ENCODE measurements at places on chromosomes 16 and 17.
A peak's percentile ranks its signal among the peaks of the same experiment; 100 is the strongest.

DNA sequence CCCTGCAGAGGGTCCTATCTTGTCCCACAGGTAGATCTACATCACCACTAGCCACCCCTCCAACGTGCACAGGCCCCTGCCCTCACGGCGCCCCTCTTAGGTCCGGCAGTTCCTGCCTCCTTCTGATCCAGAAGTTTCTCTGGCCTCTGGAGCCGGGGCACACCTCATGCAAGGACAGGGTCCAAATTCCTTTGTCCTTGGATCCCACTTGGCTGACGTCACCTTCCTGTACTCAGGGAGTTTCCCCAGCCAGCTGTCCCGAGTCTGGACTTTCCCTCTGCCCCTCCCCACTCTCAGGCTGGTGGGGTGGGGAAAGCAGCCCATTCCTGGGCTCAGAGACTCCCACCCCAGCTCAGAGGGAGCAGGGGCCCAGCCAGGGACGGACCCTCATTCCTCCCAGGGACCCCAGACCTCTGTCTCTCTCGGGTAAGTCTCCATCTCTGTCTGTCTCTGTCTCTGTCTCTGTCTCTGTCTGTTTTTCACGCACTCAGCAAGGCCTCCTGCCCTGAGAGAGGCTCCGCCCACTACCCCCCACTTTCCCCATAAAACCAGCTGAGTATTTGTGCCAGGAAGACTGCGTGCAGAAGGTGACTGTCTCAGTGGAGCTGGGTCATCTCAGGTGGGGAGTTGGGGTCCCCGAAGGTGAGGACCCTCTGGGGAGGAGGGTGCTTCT lies at the start of gene IL32:
TSS of gene IL32 (plus strand) at position 572 of the 673 bp plus-strand sequence. CDS start 172 bp downstream, outside the sequence.
- no peak for DNase-seq

DNA sequence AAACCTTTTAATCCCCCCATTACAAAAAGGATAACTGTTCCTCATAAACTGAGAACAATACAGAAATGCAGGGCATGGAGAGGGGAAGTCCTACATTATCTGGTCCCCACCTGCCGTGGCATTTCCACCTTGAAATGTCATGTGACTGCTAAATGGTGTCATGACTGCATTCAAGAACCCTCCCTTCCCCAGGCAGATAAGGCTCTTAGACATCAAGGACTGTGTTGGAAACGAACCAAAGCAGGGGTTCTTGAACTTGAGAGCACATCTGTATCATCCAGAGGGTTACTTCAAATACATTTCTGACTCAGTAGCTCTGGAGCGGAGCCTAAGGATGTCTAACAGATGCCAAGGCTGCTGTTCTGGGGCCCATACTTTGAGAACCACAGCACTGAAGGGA lies 18.4 kb downstream of the CMTM3 start:
- no peak for DNase-seq

DNA sequence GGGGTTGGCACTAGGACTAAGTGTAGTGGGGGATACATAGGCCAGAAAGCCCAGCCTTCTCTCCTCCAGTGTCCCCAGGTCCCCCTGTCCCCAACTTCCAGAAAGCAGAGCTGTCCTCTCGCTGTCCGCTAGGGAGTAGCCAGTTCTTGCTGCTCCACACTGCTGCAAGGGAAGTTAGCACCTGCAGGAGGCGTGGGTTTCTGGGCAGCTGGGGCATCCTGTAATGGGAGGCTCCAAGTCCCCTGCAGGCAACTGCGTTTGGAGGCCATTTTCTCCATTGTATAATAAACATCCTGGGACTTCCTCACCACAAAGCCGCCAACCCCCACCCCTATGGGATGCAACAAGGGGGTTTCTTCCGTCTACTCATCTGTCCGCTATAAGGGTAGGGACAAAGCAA lies 1.7 kb downstream of the RPRML start:
- DNase-seq: no peak

- peak; percentile 67 for DNase-seq
Measured at GRCh38 chr17:41801374-41802271, 10.1 kb downstream of the P3H4 start.

GRCh38 chr17:1999557-2000251 lies 25.4 kb downstream of the RTN4RL1 start:
- no peak for DNase-seq

DNA sequence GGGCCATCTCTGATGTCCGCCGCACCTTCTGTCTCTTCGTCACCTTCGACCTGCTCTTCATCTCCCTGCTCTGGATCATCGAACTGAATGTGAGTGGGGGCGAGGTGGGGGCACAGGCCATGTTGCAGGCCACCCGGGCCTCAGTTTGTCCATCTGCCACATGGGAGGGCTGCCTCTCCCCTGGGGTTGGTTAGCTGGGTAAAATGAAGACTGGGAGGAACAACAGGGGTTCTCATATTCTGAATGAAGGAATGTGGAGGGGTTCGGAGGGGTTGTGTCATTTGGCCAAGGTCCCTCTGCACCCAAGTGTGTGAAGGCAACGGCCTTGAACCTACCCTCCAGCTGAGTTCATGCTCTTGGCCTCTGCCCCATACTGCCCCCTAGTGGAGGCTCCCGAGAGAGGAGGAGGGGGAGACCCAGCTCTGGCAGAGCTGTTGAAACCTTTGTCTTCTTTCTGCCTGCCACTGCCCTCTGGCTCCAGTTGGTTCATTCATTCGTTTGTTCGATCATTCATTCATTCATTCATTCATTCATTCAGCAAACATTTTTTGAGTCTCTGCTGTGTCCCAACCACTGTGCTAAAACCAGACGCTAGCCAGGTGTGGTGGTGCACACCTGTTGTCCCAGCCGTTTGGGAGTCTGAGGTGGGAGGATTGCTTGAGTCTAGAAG lies 11.4 kb upstream of the TCAP start:
- DNase-seq: peak; percentile 68

GRCh38 chr17:17647524-17648178 lies 33.6 kb upstream of the RAI1 start:
- DNase-seq: no peak

DNA sequence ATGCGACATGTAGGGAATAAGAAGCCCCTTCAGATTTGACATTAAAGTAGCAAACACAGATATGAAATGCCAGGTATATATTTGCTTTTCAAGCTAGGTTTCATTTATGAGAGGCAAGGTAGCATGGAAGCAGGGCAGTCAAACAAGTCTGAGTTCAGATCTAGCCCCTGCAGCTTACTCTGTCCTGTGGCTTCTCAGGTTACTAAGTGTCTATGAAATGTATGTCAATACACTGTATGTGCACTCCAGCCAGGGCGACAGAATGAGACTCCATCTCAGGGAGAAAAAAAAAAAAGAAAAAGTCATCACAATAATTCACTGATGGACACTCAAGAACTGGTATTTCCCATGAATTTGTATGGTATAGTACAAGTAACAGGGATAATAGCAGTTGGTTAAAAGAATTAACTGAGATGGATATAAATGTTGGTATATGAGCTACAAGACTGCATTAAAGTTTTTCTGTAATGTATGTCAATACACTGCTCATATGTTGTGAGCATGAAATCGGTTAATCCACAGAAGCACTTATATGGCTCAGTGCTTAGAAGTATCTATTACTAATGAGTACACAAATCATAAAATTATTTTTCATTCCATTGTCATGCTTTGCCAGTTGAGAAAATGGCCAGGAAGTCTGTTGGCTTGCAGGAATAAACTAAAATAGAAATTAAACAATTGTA lies 2.9 kb upstream of the WSB1 start:
- no peak for DNase-seq

DNA sequence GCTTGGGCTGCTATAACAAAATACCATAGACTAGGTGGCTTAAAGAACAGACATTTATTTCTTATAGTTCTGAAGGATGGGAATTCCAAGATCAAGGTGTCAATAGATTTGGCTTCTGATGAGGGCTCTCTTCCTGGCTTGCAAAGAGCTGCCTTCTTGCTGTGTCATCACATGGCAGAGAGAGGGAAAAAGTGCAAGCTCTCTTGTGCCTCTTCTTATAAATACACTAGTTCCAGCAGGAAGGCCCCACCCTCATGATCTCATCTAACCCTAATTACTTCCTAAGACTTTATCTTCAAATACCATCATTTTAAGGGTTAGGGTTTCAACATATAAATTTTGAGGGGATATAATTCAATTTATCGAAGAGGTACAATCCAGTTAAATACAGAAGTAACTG lies 30.6 kb downstream of the ABCA9 start:
- DNase-seq: no peak

DNA sequence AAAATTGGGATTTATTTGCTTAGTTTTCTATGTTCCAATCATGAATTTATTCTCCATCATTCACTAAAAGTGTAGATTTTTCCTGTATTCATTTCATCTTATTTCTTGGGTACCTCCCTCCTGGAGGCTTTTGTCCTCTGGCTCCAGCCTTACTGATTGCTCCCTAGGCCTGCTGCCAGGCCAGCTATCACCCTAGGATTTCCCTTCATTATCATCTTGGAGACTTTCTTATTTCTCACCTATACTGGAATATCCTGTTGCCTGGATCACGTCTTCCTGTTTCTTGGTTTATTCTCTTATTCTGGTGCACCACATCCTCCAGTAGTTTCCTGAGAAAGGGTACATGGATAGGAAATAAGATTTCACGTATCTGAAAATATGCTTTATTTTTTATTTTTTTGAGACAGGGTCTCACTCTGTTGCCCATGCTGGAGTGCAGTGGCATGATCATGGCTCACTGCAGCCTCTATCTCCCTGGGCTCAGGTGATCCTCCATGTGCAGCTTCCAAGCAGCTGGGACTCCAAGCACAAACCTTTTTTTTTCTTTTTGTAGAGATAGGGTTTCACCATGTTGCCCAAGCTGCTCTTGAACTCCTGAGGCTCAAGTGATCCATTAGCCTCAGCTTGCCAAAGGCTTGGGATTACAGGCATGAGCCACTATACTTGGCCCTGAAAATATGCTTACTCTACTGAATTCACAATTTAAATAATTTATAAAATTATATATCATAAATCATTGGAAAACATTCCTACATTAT lies 13.3 kb upstream of the KPNB1 start:
- DNase-seq: no peak

DNA sequence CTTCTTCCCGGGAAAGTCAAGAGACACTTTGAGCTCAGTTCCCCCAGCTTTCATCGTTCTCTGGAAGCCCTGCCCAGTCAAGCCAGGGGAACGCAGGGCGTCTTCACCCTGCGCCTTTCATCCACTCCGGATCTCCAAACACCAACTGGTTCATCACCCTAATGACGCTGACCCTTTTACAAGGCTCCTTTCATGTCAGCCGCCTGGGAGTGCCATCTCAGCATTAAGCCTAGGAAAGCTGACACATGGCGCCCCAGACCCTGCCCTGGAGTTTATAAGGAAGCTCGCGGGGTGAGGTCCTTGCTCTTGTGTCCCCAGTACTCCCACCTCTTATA lies 594 bp upstream of the DNAJC7 start:
- no peak for DNase-seq

- DNase-seq: no peak
Measured at GRCh38 chr17:75367312-75367711, 38.2 kb downstream of the GRB2 start.

DNA sequence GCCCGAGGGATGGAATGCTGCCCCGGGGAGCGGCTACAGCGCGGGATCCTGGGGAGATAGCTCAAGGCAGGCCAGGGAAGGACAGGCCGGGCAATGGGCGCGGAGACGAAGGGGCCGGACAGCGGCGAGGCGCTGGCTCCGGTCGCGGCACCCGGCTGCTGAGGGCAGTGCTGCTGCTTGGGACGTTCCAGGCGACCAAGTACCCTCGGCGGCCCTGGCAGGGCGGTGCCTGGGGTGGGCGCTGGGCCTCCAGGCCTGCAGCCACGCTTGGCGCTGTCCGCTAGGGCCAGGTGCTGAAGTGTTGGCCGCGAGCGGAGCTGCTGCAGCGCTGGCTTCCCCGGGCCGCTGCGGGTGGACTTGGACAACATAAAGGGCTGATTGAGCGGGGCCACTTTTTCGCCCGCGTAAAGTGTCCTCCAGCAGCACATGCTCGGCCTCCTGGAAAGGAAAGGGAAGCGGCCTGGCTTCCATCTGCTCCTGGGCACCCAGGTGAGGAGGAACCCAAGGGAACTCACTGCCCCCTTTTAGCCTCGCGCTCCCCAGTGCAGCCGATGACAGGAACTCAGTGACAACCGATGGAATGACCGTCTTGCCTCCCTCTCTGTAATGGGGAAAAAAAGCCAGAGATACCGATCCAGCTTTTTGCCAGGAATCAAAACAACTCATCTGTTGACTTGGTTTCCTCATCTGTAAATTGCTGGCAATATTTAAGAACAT lies 23.7 kb downstream of the CLEC3A start:
- no peak for DNase-seq

- no peak for DNase-seq
Measured at GRCh38 chr16:86929057-86929871, 350.9 kb downstream of the FOXL1 start.

DNA sequence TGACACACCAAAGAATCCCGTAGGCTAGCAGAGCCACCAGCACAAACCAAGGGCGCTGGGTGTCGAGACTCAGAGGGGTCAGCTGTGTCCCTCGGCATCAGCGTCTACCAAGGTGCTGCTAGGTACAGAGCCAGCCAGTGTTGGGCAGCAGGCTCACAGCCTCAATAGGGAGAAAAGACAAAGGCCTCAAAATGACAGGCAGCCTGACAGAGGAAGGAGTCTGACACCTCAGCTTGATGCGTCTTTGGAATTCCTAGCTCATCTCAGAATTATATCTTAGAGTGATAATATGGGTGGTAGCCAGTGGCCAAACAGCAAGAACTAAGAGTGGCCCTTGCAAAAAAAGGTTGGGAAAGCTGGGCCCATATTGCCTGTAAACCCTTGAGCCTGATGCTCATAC lies 45.9 kb downstream of the HS3ST3B1 start:
- no peak for DNase-seq

GRCh38 chr17:68273722-68274121 lies 17.2 kb downstream of the SLC16A6 start:
- no peak for DNase-seq

- DNase-seq: no peak
Measured at GRCh38 chr17:79654350-79654959, 43.6 kb upstream of the RBFOX3 start.

GRCh38 chr16:56351481-56351880 lies 73.9 kb downstream of the AMFR start:
- DNase-seq: no peak

- DNase-seq: no peak
Measured at GRCh38 chr16:67399218-67399733, 6.0 kb upstream of the TPPP3 start.

- peak; percentile 30 for DNase-seq
Measured at GRCh38 chr17:41917679-41918313, 955 bp downstream of the ACLY start.

GRCh38 chr16:50012182-50012581 lies 12.8 kb upstream of the CNEP1R1 start:
- DNase-seq: no peak
